Stomach (tissue), 19 donors: ENCODE measurements at places on chromosomes 11 and 22.

DNA sequence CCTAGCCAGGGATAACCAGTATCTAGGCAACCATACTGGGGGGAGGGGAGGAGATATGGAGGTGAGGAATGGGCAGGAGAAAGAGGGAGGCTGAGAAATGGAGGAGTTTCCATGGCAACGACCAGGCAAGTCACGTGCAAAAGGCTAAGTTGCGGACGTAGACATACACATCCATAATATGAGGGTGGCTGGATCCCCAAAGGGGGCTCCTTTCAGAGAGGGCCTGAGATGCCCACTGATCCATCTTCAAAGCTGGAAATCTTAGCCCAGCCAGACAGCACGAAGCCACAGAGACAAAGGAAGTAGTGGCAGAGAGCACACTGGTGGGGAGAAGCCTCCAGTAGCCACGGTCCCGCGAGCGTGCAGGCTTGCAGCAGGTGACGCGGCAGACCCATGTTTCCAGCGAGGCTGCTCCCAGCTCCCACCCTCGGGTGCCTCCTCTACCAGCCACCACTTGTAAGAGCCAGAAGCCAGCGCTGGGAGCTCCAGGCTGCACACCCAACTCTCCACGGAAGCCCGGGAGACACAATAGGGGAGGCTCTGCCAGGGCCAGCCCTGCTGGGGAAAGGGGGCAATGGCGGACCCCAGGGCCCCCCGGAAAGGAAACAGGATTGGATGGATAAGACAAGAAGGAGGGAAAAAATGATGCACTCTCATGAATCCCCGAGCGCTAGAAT lies 938 bp downstream of the FXYD6 start:
- H3K27me3 ChIP-seq: peaks cover 37% of the 10 kb centered on the region
- H3K36me3 ChIP-seq: no peaks in the 10 kb centered on the region
- H3K4me1 ChIP-seq: peaks cover 64% of the 10 kb centered on the region
- H3K4me3 ChIP-seq: peak overlapping the region; percentile 54
- no peak overlapping the region for H3K27ac ChIP-seq
- no peak for DNase-seq

DNA sequence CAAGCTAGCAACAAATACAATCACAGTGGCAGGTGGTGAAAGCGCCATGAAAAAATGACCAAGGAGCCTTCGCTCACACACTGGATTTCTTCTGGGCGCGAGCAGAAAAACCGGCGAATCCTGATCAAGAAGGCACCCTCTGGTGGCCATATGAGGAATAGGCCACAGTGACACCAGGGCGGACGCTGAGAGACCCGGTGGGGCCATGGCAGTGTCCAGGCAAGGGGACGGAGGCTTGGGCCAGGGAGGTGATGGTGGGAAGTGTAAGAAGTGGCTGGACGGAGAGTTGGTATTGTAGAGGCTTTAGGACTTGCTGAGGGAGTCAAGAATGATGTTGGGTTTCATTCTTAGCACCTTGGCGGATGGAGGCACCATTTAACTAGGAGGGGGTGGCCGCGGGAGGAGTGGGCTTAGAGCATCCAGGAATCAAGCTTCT lies 16.9 kb upstream of the RAC2 start:
- H3K27ac ChIP-seq: no peak overlapping the region
- DNase-seq: peak; percentile 67
- no peaks in the 10 kb centered on the region for H3K4me1 ChIP-seq

- no peak for DNase-seq
- H3K27me3 ChIP-seq: no peaks in the 10 kb centered on the region
- H3K4me3 ChIP-seq: no peak overlapping the region
- H3K27ac ChIP-seq: peak overlapping the region; percentile 47
- no peaks in the 10 kb centered on the region for H3K36me3 ChIP-seq
Measured at GRCh38 chr11:122138744-122139594, 23.0 kb upstream of the BLID start.

DNA sequence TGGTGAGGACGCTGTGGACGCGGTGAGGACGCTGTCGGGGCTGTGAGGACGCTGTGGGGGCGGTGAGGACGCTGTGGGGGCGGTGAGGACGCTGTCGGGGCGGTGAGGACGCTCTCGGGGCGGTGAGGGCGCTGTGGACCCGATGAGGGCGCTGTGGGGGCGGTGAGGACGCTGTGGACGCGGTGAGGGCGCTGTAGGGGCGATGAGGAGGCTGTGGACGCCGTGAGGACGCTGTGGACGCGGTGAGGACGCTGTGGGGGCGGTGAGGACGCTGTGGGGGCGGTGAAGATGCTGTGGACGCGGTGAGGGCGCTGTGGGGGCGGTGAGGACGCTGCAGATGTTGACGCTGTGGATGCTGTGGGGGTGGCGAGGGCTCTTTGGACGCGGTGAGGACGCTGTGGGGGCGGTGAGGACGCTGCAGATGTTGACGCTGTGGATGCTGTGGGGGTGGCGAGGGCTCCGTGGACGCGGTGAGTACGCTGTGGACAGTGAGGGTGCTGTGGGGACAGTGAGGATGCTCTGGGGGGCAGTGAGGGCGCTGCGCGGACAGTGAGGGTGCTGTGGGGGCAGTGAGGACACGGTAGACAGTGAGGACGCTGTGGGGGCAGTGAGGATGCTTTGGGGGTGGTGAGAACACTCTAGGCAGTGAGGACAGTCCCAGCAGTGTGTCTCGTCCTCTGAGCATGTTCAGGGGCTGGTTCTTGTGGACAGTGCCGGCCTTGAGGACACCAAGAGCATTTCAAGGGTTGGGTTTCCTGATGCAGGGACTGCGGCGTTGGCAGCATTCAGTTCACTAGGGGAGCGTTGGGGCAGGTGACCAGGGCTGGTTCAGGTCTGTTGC lies 4.2 kb downstream of the GP1BB start:
- H3K4me3 ChIP-seq: no peak overlapping the region
- H3K36me3 ChIP-seq: peaks cover 6% of the 10 kb centered on the region
- peaks cover 33% of the 10 kb centered on the region for H3K4me1 ChIP-seq
- no peak overlapping the region for H3K27ac ChIP-seq

- H3K4me3 ChIP-seq: no peak overlapping the region
- H3K27me3 ChIP-seq: no peaks in the 10 kb centered on the region
- no peak overlapping the region for H3K27ac ChIP-seq
- H3K4me1 ChIP-seq: no peaks in the 10 kb centered on the region
- no peaks in the 10 kb centered on the region for H3K36me3 ChIP-seq
Measured at GRCh38 chr22:17965538-17966402, 58.6 kb downstream of the MICAL3 start.

DNA sequence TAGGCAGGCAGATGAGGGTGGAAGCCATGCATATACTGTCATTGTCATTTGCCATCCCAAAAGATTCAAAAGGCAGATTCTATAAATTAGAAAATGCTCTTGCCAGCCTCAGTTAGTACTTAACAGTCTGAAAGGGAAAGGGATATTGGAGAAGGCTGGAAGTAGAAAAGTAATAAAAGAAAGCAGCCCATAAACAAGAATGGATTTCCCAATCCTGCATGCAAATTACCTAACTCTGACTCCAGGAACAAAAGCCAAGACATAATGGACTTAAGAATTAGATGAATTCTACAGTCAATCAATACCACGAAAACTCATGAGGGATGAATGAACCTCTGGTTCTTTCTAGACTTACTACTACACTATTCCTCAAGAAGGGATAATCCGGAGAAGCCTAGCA lies 5.9 kb downstream of the PAK1 start:
- H3K36me3 ChIP-seq: no peaks in the 10 kb centered on the region
- H3K27me3 ChIP-seq: no peaks in the 10 kb centered on the region
- no peak overlapping the region for H3K4me3 ChIP-seq
- H3K4me1 ChIP-seq: peaks cover 15% of the 10 kb centered on the region
- DNase-seq: no peak
- no peak overlapping the region for H3K27ac ChIP-seq

GRCh38 chr11:16292167-16292859 lies 64.0 kb downstream of the SOX6 start:
- H3K4me1 ChIP-seq: peaks cover 19% of the 10 kb centered on the region
- no peak overlapping the region for H3K4me3 ChIP-seq
- H3K36me3 ChIP-seq: no peaks in the 10 kb centered on the region
- no peaks in the 10 kb centered on the region for H3K27me3 ChIP-seq
- peak; percentile 29 for DNase-seq
- H3K27ac ChIP-seq: no peak overlapping the region

GRCh38 chr11:119635041-119635740 lies 93.8 kb downstream of the NECTIN1 start:
- H3K4me1 ChIP-seq: no peaks in the 10 kb centered on the region
- H3K36me3 ChIP-seq: no peaks in the 10 kb centered on the region
- H3K27me3 ChIP-seq: no peaks in the 10 kb centered on the region
- no peak overlapping the region for H3K4me3 ChIP-seq

GRCh38 chr11:26993965-26994457 lies at the start of gene FIBIN:
FIBIN (plus strand) TSS chr11:26994112; CDS start chr11:26994527, 415 bp downstream.
- peak; percentile 73 for DNase-seq
- no peaks in the 10 kb centered on the region for H3K4me1 ChIP-seq
- no peaks in the 10 kb centered on the region for H3K36me3 ChIP-seq
- H3K27me3 ChIP-seq: peaks cover 9% of the 10 kb centered on the region

- H3K27me3 ChIP-seq: no peaks in the 10 kb centered on the region
- no peak overlapping the region for H3K27ac ChIP-seq
- no peaks in the 10 kb centered on the region for H3K4me1 ChIP-seq
- no peak overlapping the region for H3K4me3 ChIP-seq
- no peak for DNase-seq
- H3K36me3 ChIP-seq: no peaks in the 10 kb centered on the region
Measured at GRCh38 chr11:75780888-75781287, 12.3 kb downstream of the DGAT2 start.
